AG09309 (cell line): ENCODE measurements at places on chromosomes 2 and 18.

GRCh38 chr18:43271593-43272432, 5.5 kb downstream of the SYT4 start:
- DNase-seq, result peak; percentile 24

- peak; percentile 28 for DNase-seq
Observed at GRCh38 chr2:121722479-121722878, 14.2 kb downstream of the NIFK start.

DNA sequence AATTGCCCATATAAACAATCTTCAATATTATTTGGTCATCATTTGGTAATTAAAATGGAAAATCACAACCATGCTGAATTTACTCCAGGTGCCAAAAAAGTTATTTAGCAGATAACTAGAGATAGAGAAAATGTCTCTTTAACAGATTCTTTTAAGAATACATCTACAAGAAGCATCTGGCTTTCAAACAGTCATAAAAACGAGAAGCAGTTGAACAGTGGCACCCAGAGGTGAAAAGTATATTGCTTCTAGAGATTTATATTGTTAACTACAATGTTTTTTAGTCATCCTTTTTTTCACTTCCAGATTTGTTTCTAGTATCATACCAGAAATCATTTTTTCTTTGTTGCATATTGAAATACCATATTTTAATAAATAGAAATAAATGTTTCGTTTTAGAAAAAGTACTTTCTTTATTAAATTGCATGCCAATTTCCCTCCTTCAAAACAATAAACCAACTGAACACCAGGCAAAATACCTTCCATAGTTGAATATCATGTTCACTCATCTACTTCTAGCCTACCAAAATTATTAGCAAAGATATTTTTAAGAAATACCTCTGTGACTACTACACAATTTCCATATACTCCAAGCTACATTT, 65.4 kb upstream of the HNRNPA3 start:
- DNase-seq, result peak; percentile 43

DNA sequence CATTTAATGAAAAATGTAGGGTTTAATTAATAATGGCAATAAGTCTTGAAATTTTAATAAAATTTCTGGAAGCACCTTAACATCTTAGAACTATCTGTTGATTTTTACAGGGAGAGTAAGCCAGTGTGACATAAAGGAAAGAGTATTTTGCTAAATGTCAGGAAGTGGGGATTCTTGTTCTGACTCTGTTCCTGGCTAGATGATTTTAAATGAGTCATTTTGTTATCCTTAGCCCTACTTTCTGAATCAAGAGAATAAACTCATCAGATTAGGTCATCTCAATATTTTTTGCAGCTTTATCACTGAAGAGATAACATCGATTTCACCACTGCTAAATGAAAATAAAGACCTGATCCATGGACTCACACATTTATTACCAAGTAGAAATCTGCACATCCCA, 377.5 kb upstream of the CYRIA start:
- DNase-seq, result peak; percentile 23

DNA sequence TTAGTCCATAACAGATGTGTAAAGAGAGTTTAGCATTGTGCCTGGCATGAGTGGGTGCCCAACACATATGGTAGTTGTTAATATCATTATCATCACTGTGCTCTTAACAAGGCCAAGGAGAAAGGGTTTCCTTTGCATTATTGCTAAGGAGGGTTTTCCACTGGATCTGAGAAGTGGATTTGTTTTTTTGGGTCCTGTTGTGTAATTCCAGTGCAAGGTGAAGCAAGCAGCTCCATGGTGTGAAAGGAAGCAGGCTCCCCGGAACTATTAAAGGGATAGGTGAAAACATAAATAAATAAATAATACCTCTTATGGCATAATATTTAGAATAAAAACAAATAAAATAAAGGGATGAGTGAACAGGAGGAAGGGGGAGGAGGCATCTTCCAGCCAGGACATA, 65.3 kb downstream of the MTCL1 start:
- no peak for DNase-seq

GRCh38 chr18:73458186-73458964, 590.6 kb upstream of the NETO1 start:
- DNase-seq, result peak; percentile 24

DNA sequence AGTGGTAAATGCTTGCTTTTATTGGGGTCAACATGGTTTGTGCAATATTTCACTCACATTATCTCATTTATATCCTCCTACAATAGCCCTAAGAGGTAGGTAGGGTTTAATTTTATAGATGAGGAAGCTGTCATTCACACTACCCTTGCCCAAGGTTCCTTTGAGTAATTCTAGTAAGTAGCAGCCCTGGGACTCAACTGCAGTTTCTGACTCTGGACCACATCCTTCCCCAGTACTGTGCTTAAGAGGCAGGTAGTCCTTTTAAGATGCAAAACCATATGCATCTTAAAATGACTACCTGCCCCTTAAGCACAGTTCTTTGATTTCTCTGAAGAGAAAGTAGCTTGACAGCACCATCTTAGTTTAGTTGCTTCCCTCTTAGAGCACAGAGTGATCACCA, 15.7 kb upstream of the NT5C1B start:
- DNase-seq, result no peak

GRCh38 chr18:49225160-49225559, 235.3 kb downstream of the DYM start:
- peak; percentile 32 for DNase-seq

DNA sequence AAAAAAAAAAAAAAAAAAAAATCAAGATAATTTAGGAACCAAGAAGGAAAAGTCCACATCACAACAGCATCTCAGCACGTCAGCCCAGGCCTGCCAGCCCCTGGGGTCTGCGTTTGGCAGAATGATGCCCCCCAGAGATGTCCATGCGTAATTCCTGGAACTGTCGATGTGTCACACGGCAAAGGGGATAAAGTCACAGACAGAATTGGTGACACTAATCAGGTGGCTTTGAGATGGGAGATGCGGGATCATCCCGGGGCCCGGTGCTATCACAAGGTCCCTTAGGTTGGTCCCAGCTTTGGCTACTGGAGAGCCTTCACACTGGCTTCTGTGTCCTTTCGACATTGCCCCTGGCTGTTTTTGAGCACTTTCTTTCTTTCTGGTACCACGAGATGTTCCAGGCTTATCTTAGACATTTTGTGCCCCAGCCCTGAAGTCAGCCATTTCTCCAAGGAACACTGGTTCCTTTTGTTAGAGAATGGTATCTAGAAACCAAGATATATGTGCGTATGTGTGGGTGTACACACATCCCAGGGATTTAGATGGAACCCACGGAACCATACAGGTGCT, 20.7 kb downstream of the RAMP1 start:
- no peak for DNase-seq

GRCh38 chr2:156473445-156473844, 37.3 kb downstream of the GPD2 start:
- no peak for DNase-seq

DNA sequence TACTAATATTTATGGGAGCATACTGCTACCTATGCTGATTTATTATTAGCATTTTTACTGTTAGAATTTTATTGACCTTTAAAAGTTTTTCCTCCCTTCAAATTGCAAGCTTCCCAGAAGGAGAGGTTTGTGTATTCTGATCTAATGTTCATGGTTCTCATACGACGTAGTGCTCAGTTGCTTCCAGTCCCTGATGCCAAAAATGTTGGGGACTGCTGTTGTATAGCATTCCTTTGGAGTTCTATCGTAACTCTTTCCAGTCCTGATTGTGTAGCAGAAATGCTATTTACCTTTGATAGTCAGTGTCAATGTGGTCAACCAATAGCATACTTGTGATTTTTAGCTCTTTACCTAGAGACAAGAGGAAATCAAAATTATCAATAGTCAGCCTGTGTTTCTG, 69.5 kb upstream of the ZSWIM2 start:
- no peak for DNase-seq

DNA sequence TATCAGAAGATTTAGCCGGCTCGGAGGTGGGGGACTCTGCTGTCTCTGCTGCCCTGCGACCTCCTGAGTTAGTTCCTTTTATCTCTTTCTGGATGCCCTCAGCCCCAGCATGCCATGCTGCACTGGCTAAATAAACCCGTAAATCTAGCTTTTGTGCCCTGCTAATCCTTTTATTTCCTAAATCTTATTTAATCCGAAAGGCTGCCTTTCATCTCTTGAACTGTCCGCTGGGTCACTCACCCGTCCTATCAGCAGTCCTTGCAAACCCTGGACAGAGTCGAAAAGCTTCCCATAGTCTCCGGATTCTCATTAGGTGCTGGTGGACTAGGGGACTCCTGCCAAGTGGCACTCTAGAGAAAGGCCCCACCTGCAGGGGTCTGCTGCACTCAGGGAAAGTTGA, 122.0 kb upstream of the APCDD1 start:
- DNase-seq, result no peak

GRCh38 chr2:644871-645270, 32.3 kb downstream of the TMEM18 start:
- no peak for DNase-seq

DNA sequence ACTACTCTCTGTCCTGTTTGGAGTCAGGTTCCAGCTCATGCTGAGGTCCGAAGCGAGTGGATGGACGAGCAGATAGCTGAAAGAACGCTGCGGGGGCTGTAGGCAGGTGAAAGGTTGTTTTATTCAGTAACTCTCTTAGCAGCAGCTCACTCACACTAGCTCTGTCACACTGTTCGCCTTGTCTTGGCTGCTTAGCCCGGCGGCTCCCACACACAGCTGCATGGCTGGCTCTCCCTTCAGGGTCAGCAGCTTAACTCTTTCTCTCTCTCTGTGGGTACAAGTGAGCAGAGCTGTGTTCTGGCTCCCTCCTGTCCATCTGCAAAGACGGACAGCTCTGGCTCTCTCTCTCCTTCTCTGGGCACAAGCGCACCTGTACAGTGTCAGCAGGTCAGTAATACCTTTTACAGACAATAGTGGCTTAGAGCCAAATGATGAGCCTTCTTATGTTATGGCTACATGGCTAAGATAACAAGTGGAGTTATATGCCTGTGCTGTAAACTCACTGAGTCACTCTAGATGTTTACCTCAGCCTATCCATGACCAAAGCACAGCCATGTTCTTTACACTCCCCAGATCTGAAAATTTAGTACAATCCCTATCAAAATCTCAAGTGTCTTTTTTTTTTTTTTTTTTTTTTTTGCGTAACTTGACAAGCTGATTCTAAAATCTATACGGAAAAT, 149.3 kb downstream of the GALNT1 start:
- no peak for DNase-seq

DNA sequence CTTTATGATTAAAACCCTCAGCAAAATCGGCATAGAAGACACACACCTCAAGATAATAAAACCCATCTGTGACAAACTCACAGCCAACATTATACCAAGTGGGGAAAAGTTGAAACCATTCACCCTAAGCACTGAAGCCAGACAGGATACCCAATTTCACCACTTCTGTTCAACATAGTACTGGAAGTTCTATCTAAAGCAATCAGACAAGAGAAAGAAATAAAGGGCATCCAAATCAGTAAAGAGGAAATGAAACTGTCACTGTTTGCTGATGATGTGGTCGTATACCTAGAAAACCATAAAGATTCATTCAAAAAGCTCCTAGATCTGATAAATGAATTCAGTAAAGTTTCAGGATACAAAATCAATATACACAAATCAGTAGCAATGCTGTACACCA, 16.4 kb upstream of the RPRD1A start:
- DNase-seq, result no peak

- no peak for DNase-seq
Observed at GRCh38 chr18:75215663-75216062, 5.1 kb downstream of the TSHZ1 start.

GRCh38 chr2:75772908-75773630, 62.4 kb upstream of the GCFC2 start:
- DNase-seq, result no peak

DNA sequence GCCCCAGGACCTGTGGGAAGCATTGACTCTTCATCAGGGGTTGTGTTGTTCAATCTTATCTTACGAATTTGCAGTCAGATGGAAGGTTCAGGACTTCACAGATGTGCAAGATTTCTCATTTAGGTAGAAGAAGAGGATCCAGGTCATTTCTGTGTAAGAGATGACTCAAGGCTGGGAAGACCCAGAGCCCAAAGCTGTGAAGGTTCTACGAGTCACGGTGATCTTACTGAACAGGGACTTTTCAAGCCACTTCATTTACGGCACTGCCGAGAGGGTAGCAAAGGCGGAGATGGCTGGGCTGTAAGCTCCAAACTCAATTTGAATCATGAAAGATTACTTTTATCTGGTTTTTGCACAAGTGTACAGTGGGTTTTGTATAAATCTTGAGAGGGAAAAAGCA, 228.0 kb upstream of the MEX3C start:
- DNase-seq, result no peak

GRCh38 chr18:12327510-12328178, 19.6 kb downstream of the TUBB6 start:
- DNase-seq, result no peak

- DNase-seq, result no peak
Observed at GRCh38 chr2:75564713-75565359, 4.1 kb upstream of the EVA1A start.

DNA sequence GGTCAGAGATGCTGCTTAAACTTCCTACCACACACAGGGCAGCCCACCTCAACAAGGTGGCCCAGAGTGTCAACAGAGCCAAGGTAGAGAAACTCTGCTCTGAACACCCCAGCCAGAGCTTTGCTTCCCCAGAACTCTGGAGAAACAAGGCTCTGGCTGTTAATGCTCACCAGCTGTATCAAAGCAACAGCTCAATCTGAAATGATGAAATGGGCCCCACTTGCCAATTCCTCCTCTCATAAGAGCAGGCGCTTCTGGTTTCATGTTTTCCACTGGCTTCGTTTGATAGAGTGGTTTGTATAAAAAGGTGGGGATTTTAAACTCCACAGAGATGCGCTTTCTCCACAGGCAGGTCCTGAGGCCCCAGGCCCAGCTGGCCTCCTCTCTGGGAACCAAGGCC, 60.9 kb upstream of the TFCP2L1 start:
- no peak for DNase-seq

DNA sequence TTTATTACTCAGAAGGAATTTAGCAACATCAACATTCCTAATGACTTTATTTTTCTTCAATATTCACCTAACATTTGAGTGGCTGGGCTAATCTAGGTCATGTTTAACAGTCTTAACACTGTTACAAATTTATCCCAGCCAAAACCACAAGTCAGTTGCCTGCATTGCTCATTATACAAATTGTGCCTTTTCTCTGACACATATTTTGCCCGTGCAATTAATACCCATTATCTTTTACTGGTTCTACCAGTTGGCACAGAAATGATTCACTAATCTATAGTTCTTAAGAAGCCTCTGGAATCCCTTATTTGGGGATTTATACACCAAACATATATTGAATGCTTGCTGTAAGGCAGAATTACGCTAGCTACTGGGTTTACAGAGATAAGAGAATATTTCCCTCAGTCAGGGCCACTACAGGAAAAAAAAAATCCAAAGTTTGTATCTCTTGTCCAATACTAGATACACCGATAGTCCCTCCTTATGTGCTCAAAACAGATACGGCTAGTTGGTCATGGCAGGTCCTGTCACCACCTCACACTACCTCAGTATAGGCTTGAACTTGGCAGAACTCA, 46.3 kb downstream of the ZCCHC2 start:
- DNase-seq, result no peak

DNA sequence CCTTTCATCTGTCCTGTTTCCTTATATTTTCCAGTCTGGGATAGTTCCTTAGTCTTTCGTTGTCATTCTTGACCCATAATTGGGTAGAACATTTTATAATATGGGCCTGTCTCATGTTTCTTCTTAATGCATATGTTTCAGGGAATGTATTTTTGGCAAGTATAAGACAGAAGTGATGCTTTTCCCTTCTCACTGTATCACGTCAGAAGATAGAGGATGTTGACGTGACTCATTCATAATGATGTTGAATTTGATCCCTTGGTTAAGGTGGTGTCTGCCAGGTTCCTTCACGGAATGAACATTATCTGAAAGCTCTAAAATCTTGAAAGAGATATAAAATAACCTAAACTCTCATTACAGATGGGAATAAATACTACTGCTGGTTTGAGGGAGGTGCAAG, 18.8 kb downstream of the CDH7 start:
- no peak for DNase-seq
